ENCODE measurements at places on chromosomes 7 and 10.

- no peak for DNase-seq
Measured at GRCh38 chr7:30147223-30147622, 12.4 kb downstream of the MTURN start.

GRCh38 chr7:72334698-72335097 is 77.4 kb downstream of the CALN1 start:
- DNase-seq = no peak

DNA sequence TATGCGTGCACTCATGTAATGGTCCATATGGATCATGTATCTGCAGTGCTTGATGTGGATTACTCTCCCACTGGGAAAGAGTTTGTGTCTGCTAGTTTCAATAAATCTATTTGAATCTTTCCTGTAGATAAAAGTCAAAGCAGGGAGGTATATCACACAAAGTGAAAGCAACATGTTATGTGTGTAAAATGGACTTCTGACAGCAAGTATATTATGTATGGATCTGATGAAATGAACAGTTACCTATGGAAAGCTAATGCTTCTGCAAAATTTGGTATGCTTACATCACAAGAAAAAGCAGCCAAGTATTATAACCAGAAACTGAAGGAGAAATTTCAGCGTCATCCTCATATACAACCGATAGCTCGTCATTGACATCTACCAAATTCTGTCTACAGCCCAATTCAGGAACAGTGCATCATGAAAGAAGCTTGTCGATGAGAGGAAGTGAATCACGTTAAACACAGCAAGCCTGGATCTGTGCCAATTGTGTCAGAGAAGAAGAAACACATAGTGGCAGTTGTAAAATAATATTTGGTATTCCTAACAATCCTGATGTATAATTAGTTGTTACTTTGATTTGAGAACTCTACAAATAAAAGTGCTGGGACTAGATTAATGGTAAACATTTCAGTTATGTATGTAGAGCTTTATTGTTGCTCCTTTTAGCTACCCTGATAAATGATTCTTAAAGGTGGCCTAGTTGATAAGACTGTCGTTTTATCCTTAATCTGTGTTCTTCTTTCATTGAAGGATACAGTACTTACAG is 14.2 kb upstream of the SYPL1 start:
- peak; percentile 54 for DNase-seq

DNA sequence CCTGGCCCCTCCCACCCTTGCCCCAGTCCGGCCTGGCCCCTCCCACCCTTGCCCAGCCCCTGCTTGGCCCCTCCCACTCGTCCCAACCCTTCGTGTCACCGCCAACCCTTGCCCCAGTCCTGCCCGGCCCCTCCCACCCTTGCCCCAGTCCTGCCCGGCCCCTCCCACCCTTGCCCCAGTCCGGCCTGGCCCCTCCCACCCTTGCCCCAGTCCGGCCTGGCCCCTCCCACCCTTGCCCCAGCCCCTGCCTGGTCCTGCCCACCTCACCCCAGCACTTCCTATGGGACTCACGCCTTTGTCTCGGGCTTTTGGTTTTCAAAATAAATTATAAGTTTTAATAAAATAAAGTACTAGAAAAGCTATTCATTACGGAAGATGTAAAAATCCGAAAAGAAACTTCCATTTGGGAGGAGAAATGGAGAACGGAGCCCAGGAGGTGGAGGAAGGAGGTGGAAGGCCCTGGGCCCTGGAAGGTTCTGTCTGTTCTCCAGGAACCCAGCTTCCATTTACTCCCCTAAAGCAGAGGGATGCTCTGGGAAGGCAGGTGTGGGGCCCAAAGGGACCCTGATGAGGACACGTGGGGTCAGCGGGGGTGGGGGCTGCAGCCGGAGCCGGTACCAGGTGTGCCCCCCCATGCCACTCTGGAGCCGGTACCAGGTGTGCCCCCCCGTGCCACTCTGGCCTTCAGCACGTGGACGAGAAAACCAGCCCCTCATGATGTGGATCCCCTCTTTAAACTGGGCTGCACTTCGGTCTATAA is 52.2 kb downstream of the PWWP2B start:
- no peak for DNase-seq

DNA sequence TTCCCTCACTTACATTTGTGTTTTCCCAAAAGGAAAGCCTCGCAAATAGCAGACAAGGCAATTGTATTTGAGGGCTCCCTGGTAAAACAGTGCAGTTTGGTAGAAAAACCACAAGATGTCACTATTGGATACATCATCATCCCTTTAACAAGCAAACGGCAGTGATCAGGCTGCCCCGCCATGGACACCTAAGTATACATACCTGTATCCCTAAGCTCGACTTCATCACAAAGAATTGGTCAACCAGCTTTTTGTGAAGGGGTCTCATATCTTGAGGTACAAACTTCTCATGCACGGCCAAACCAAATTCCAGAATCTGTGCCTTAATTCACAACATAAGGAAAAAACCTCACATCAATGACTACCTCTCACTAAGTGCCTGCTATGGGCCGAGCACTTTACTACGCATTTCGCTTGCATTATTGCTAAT is 179.5 kb upstream of the IMMP2L start:
- DNase-seq = peak; percentile 74

GRCh38 chr10:130835068-130835467 is 476.5 kb downstream of the TCERG1L start:
- DNase-seq = no peak

- DNase-seq = no peak
Measured at GRCh38 chr10:28294809-28295208, 8.1 kb downstream of the MPP7 start.

DNA sequence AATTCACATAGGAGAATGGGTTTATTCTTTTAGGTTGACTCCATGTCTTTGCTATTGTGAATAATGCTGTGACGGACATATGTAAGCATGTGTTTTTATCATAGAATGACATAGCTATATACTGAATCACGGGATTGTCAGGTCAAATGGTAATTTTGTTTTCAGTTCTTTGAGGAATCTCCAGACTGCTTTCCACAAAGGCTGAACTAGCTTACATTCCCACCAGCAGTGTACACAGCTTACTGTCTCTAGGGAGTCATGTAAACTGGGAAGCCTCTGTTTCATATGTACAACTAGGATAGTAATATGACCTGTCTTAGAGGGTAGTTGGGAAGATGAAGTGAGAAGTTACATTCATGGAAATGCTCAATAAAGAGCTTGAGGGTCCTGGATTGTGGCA is 6.8 kb upstream of the C10orf120 start:
- no peak for DNase-seq

DNA sequence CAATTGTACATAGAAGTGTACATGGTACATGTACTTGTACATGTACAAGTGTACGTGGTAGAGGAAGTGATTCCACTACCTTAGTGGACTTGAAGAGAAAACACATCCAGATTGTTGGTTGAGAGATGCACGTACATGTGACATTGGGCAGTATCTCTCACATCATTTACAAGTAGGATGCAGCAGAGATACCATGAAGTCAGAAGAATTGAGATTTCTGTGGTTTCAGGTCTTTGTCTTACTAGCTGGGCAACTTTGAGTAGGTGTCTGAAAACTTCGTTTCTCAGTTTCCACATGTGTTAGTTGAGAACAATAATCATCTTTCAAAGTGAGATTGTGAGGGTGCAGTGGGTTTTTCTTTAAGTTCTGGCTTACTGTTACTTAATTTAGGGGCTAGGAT is 21.5 kb downstream of the CLDN12 start:
- DNase-seq = no peak

Data from urothelium cell line (cell line).